T-helper 1 cell treated with Interleukin-12 subunit alpha and Interleukin-12 subunit beta and Interleukin-4 antibody, amounts not matched to agents 30 ng/mL and 1 ng/mL, for 36 hours (primary cell): ENCODE measurements at places on chromosomes 1 and 21. TPM values are rescaled to one million over a fixed set of nuclear protein-coding genes. Genes with fewer than 3 reads are reported as not detected.

MTARC2 gene
- not detected in 2 replicates for total RNA-seq

STK40 gene
- 64.6 and 65.7 TPM in 2 replicates for total RNA-seq

SETSIP gene
- total RNA-seq = not detected in 2 replicates

PAPPA2 gene
- total RNA-seq = 0.12 TPM in 2 replicates

ACTL8 gene
- not detected in 2 replicates for total RNA-seq

CLIC4 gene
- 26.9 and 28.4 TPM in 2 replicates for total RNA-seq

KISS1 gene
- total RNA-seq = not detected in 2 replicates

PTGER3 gene
- total RNA-seq = 8.3 and 10.0 TPM in 2 replicates

KIF17 gene
- not detected in 2 replicates for total RNA-seq

ARL8A gene
- 67.8 and 71.6 TPM in 2 replicates for total RNA-seq

PTGS2 gene
- 0.17 and 0.32 TPM in 2 replicates for total RNA-seq

C21orf91 gene
- total RNA-seq = 61.9 and 67.9 TPM in 2 replicates

CD55 gene
- total RNA-seq = 142 and 143 TPM in 2 replicates

IQGAP3 gene
- 9.6 and 11.6 TPM in 2 replicates for total RNA-seq

RGS7 gene
- total RNA-seq = not detected in 2 replicates

SYDE2 gene
- total RNA-seq = 0.39 and 0.64 TPM in 2 replicates

PEAR1 gene
- total RNA-seq = 0.12 and 0.29 TPM in 2 replicates
